ENCODE measurements at places on chromosomes 6 and 20. TPM values are rescaled to one million over a fixed set of nuclear protein-coding genes. Genes with fewer than 3 reads are reported as not detected.

Gene WFDC10B
- total RNA-seq = not detected

Gene IPCEF1
- 1.8 TPM for total RNA-seq

Gene DOK5
- 20.2 TPM for total RNA-seq

Gene UNC5CL
- total RNA-seq = 0.46 TPM

Gene C6orf132
- 1.9 TPM for total RNA-seq

Gene RAB44
- not detected for total RNA-seq

Gene L3MBTL1
- 6.1 TPM for total RNA-seq

Gene OR14J1
- not detected for total RNA-seq

Gene LCA5
- total RNA-seq = 3.8 TPM

Gene BPIFB1
- not detected for total RNA-seq

Gene ZC2HC1B
- total RNA-seq = not detected

All from right cardiac atrium (tissue), 5 donors.